Mucosa of gallbladder (tissue), 1 donor: ENCODE measurements at places on chromosomes 2 and 18. TPM values are rescaled to one million over a fixed set of nuclear protein-coding genes. Genes with fewer than 3 reads are reported as not detected.
A peak's percentile ranks its signal among the peaks of the same experiment; 100 is the strongest.

GRCh38 chr2:29865512-29865911, 55.9 kb downstream of the ALK start:
- DNase-seq: no peak

- DNase-seq: peak; percentile 73
Observed at GRCh38 chr18:61735564-61736102, 157.2 kb downstream of the RNF152 start.

CSRNP3 gene
- total RNA-seq: 7.1 TPM

IL1RN gene
- 32.4 TPM for total RNA-seq

SMARCAL1 gene
- total RNA-seq: 20.1 TPM

DNA sequence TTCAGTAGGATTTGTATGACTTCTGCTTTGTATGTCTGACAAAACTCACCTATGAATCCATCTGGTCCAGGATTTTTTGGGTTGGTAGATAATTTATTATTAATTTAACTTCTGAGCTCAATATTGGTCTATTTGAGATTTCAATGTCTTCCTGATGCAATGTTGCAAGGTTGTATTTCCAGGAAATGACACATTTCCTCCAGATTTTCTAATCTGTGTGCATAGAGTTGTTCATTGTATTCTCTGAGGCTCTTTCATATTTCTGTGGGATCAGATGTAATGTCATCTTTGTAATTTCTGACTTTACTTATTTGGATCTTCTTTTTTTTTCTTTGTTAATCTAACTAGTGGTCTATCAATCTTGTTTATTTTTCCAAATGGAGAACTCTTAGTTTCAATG, 584.7 kb upstream of the SETBP1 start:
- DNase-seq: no peak

DNA sequence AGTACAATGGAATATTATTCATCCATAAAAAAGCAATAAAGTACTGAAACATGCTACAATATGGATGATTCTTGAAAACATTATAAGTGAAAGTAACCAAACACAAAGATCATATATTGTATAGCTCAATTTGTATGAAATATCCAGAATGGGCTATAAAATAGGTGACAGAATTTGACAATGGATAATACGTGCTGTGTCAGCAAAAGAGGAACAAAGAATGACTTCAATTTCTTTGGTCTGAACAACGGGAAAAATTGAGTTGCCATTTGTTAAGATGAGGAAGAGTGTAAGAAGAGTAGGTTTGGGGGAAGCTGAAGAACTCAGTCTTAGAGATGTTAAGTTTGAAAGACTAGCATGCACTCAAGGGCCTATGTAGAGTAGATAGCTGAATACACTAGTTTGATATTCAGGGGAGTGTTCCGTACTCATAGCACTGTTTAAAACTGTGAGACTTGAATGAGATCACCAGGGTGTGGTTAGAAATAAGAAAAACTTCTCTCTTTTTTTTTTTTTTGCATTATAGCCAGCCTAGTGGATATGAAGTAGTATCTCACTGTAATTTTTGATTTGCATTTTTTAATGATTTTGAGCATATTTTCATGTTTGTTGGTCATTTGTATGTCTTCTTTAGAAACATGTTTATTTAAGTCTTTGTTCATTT, 213.6 kb downstream of the NR4A2 start:
- no peak for DNase-seq

DNA sequence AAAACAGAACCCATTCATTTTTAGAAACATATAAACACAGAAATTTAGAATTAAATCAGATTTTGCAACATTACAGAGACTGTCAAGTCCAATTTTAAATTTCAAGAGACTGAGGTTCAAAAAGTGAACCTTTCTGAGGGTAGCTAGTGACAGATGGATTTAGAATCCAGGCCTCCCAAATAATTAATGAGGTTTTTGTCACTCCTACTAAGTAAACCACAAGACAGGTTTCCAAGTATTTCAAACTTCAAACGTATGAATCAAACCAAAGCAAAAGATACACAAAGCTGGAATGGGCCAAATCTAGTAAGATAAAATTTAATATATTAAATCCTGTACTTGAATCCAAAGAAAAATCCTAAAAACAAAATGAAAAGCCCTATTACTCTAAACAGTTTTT, 25.3 kb downstream of the PPP4R3B start:
- DNase-seq: no peak

- DNase-seq: no peak
Observed at GRCh38 chr2:46304635-46305034, 7.4 kb downstream of the EPAS1 start.

GRCh38 chr18:73614812-73615211, 532.8 kb downstream of the FBXO15 start:
- DNase-seq: no peak

NLRC4 gene
- total RNA-seq: 1.9 TPM

GRCh38 chr18:68035774-68036522, 519.4 kb upstream of the DSEL start:
- DNase-seq: no peak

GRCh38 chr18:74418023-74418422, 39.1 kb downstream of the DIPK1C start:
- no peak for DNase-seq

DYNAP gene
- not detected for total RNA-seq

GRCh38 chr2:197377670-197378069, 57.2 kb downstream of the SF3B1 start:
- no peak for DNase-seq

SP9 gene
- not detected for total RNA-seq

SULT1C2 gene
- 154 TPM for total RNA-seq

DNA sequence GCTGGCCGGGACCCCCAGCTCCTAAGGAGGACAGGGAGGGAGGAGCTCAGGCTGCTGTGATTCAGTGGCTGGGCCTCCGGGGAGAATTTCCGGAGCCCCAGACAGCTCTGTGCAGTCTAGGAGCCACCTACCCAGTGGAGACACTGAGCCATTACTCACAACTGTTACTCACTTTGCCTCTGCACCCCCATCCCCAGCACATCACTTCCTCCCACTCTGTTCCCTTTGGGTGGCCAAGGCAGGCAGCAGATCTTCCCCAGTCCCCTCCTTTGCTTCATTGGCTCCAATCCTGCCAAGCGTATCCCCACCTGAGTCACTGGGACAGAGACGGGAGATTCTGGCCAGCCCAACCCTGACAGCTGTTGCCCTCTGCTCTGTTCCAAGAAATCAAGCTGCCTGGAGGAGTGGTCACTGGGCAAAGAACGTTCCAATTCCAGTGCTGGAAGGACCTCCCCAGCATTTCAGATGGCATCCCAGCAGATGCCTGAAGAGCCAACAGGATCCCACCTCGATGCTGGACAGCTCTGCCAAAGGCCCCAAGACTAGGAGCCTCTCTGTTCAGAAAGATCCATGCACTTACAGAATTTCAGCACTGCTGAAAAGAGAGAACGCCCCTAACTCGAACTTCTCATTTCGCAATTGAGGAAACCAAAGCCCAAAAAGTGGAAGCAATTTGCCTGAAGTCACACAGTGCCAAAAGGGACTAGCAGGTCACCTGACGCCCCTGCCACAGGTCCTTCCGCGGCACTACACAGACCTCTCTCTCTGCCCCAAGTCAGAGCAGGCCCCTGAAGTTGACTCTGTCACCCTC, 68.3 kb downstream of the TNS1 start:
- DNase-seq: no peak

GRCh38 chr2:43075054-43075593, 151.3 kb downstream of the ZFP36L2 start:
- peak; percentile 65 for DNase-seq

DNA sequence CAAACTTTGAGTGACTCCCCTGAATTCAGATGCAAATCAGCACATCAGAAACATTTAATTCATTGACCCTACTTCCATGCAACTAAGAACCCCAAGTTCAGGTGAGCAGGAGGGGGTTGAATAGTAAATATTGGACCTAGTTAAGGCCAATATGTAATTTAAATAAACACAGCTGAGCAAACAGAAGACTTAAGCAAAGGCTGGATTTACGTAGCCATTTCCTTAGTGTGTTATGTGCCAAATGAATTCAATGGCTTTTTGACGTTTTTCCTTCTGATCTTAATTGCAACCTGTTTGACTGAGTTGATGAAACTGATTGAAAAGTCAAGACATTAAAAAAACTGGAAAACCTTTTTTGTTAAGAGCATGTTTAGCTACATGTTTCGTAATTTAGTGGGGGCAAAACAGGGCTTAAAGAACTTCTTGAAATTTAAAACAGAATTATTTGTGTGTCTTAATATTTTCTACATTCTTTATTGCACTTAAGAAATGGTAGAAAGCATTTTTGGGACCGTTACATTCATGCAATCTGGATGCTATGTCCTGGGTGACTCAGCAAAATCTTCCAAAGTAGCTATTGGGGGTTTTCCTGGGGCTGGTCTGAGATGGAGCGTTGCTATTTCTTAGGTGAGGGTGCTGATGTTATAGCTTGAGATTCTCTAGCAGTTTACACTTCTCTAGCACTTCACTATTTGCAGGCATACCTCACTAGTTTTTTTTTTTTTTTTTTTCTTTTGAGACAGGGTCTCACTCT, 25.5 kb upstream of the KCNE4 start:
- DNase-seq: no peak

SLC40A1 gene
- total RNA-seq: 271 TPM

GRCh38 chr18:10685484-10685883, 159.7 kb downstream of the NAPG start:
- no peak for DNase-seq

SH3BP4 gene
- total RNA-seq: 51.7 TPM

PLGLB1 gene
- total RNA-seq: 6.3 TPM

TMEM37 gene
- total RNA-seq: 149 TPM

MATN3 gene
- total RNA-seq: 0.89 TPM

DNA sequence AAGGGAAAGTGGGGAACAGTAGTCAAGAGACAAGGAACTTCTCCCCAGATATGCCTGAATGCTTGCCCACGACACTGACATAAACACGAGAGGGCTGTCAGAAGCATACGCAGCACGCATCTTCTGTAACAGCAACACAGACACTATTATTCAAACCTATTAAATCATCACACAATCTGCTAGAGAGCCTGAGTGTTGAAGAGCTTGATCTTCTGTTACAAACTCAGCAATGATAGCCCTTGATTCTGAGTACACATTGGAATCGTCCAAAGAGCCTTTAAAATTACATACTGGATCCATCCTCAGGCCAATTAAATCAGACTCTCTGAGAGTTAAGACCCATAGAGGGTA, 111.6 kb downstream of the ZNF521 start:
- DNase-seq: no peak

ATP6V1C2 gene
- 0.26 TPM for total RNA-seq

GRCh38 chr2:190877436-190877835, 3.2 kb upstream of the GLS start:
- DNase-seq: no peak

GTF2A1L gene
- total RNA-seq: 6.2 TPM

GRCh38 chr2:64765160-64765805, 111.6 kb upstream of the SERTAD2 start:
- no peak for DNase-seq
